ENCODE measurements at places on chromosomes 6 and 20.

DNA sequence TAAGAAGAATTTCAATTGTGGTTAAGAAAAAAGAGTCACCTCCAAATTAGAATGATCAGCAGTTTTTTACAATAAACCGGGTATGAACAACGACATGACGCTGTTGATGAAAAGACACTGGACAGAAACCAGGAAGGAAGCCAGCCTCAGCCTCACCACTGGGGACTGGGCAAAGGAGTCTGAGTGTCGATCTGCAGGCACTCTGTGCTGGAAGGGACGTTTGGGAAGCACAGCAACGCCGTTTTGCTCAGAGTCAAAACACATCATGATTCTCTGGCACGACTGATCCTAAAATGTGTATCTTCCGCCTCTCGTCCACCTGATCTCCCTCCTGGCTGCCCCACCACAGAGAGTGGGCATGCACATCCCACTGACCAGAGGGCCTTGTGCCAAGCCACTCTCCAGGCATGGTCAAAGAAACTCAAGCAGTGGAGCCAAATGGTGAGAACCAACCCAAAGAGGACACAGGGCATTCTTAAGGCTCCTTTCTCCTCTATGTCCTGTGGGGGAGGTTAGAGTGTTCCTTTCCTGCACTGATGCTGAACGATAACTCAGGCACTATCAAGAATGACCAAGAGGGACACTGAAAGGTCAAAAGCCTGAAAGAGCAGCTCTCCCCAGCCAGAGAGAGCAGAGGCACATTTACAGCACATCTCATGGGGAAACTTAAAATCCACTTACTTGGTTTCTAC lies 68.8 kb downstream of the AGPAT4 start:
- DNase-seq = no peak

DNA sequence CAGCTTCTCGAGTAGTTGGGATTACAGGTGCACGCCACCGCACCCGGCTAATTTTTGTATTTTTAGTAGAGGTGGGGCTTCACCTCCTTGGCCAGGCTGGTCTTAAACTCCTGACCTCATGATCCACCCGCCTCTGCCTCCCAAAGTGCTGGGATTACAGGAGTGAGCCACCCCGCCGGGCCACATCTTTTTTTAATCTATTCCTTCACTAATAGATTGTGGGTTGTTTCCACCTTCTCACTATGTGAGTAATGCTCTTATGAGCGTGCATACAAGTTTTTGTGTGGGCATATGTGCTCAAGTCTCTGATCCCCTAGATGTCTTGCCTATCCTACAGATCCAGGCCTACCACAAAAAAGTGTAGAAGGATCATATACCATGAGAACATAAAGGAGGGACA lies 30.7 kb downstream of the CARMIL1 start:
- no peak for DNase-seq

- no peak for DNase-seq
Observed at GRCh38 chr6:6393069-6393529, 72.6 kb upstream of the F13A1 start.

- DNase-seq = no peak
Observed at GRCh38 chr6:135883045-135883444, 31.5 kb downstream of the PDE7B start.

DNA sequence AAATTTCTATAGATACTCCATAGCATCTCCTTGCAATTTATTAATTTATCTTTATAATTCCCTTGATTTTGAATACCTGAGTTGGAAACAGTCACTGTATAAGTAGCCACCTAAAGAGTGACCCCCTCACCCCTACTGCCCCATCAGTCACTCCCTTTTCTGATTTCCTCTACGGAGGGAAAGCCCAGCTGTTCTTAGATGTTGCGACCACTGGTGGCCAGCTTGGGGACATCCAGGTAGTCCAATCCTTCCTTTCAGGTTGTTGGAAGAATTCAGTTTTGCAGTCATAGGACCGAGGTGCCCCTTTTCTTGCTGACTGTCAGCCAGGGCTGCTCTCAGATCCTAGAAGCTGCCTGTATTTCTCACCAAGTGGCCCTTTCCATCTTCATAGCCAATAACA lies 87.8 kb downstream of the BMP6 start:
- no peak for DNase-seq

- DNase-seq = no peak
Observed at GRCh38 chr20:32356622-32357374, 1.3 kb upstream of the ASXL1 start.

- no peak for DNase-seq
Observed at GRCh38 chr6:26295691-26296555, 69.1 kb upstream of the BTN3A2 start.

- no peak for DNase-seq
Observed at GRCh38 chr6:63530182-63530581, 42.1 kb upstream of the LOC128125822 start.

DNA sequence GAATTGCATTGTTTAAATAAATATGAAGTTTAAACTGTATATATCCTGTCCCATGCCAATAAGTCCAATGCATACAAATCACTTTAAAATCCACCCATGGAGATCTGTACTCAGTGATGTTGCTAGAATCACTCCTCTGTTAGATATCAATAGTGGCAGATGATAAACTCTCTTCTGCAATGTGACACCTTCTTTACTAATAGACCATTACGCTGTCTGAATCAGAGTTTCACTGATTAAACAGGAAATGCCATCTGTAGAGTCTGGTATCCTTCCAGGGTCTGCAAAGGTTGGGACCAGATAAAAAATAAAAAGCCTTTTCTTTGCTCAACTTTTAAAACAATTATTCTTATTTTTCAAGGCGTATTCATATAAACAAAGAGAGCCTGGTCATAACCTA lies 134.5 kb downstream of the EDN3 start:
- DNase-seq = no peak

- DNase-seq = no peak
Observed at GRCh38 chr6:149904661-149905370, 6.9 kb upstream of the RAET1E start.

DNA sequence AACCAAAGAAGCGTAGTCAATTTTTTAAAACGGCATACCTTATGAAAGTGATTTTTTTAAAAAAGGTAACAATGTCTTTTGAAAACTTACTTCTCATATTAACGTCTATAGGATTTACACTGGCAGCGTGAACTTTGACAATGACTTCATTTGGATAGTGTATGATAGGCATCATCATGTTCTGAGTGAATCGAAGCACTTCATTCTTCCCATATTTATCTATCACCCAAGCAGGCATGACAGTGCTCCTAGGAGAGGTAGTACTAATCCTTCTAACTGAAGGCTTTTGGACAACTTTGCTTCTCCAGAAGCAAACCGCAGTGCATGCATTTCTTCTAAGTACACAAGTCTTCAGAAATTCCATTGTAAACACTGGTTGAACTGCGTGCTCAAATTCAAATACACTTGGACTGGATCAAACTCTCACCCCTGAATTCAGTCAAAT lies 618 bp downstream of the RTN4IP1 start:
- no peak for DNase-seq

DNA sequence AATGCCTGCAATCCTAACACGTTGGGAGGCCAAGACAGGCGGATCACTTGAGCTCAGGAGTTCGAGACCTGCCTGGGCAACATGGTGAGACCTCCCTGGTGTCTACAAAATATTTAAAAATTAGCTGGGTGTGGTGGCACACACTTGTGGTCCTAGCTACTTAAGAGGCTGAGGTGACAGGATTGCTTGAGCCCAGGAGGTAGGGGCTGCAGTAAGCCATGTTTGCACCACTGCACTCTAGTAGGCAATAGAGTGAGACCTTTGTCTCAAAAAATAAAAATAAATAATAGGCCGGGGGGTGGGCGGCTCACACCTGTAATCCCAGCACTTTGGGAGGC lies 18.3 kb upstream of the RIPOR3 start:
- DNase-seq = no peak

- DNase-seq = no peak
Observed at GRCh38 chr6:112780498-112781096, 433.5 kb downstream of the RFPL4B start.

DNA sequence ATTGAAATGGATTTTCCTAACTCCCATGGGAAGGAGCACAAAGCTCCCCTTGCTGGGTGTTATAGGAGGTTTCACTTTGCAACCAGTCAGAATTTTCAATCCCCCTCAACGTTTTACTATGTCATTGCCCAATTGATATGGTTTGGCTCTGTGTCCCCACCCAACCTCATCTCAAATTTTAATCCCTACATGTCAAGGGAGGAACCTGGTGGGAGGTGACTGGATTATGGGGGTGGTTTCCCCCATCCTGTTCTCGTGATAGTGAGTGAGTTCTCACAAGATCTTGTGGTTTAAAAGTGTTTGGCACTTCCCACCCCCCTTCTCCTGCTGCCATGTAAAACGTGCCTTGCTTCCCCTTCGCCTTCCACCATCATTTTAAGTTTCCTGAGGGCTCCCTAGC lies 62.9 kb downstream of the ZMYND8 start:
- DNase-seq = no peak

DNA sequence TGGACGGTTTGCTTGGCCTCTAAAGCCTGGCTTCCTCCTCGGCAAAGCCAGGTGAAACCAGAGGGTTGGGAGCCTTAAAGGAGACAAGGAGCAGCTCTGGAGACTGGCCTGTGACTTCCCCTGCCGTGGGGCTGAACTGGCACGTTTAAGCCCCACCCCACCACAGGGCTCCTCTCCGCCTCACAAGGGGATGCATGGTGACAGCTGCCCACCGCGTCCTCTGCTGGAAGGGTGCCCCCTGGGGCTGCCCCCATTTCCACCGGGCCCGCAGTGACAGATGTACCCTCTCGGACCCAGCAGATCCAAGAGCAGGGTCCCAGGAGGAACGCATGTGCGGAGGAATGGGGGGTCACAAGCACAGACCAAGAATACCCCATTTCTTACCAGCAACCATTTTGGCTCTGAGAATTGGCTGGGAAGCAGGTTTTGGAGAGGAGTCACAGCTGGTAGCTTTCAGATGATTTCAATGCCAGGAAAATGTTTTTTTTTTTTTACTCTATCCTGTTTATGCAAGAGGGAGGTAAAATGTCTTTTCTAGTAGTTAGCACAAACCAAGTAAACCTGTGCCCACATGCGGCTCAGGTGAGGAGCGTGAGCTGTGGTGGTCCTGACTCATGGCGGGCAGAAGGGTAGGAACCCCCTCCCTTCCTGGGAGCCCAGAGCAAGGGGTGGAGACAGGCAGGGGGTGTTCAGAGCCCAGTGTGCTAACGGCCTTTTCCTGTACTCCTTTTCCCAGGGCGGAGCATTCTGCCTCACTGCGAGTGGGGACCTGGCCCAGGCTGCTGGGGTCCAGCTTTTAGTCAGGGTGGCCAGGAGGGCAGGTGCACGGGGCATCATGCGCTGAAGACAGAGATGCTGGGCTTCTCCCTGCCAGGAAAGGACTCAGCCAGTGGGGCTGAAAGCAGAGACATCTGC lies 33.0 kb downstream of the FRMD1 start:
- DNase-seq = no peak

DNA sequence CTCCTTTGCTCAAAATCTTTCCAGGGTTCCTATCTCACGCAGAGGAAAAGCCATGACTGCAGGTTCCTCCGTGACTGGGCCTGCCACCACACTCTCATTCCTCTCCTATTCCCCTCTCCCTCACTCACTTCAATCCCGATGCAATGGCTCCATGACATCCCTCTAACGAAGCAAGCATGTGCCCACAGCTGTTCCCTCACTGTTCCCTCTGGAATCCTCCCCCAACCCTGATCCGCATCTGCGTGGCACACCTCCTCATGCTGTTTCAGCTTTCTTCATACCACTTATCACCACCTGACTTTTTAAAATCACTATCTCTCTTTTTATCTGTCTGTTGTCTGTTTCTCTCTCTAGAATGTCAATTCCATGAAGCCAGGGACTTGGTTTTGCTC lies 25.5 kb downstream of the ANGPT4 start:
- DNase-seq = no peak

DNA sequence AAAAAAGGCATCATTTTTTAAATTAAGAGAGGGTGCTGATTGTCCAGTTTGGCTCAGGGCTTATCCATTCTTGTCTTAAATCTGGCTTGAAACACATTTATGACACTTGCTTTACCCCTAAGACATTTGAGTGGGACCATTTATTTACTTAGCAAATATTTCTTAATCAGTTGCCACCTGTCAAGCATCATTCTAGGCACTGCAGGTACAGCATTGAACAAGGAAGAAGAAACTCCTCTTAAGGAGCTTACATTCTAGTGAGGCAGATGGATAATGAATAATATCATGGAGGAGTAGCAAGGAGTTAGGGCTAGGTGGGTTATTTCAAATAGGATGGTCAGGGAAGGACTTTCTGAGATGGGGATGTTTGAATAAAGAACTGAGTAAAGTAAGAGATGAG lies 189.8 kb downstream of the UTRN start:
- no peak for DNase-seq

DNA sequence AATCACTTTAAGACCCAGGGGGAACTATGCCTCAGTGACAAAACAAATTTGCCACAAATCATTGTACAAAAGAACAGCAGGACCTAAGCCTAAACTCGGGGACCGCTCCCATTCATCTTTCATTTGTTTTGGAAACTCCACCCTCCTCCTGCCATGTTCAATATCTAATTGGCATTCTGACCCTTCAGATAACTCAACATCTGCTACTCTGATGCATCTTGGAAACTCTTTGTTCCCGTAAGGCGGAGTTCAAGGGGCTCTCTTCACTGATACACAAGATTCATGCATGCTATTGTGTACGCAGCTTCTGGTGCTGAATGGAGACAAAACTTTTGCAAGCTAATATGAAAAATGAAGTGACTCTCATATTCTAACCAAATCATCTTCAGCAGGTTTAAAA lies 187.6 kb downstream of the ZFP64 start:
- no peak for DNase-seq

- DNase-seq = no peak
Observed at GRCh38 chr20:6829510-6830116, 62.1 kb downstream of the BMP2 start.

DNA sequence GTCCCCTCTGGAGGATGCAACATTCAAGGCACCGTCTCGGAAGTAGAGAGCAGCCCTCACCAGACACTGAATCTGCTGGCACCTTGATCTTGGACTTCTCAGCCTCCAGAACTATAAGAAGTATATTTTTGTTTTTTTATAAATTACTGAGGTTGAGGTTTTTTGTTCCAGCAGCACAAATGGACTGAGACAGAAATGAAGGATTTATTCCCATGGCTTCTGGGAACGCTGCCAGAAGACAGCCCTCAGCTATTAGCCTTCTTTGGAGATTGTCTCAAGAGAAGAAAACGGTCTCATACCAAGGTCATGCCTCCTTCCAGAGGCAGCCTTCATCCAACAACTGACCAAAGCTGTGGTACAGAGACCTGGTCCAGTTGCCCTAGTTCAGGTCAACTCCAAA lies 85.4 kb downstream of the CHMP4B start:
- DNase-seq = no peak

All from activated T-helper 2 cell treated with anti-CD3 and anti-CD28 coated beads, Interferon-gamma antibody, Interleukin-2, Interleukin-4, amounts not matched to agents 10 μg/mL and 5 μg/mL and 100 μg/mL, durations not matched to agents 14 hours and 24 hours and 36 hours (primary cell).